Aorta (tissue), 5 donors: ENCODE measurements at places on chromosomes 1 and 21.

- DNase-seq, result no peak
These were observed 958 bp downstream of the DDR2 start for GRCh38 chr1:162633081-162633762.

DNA sequence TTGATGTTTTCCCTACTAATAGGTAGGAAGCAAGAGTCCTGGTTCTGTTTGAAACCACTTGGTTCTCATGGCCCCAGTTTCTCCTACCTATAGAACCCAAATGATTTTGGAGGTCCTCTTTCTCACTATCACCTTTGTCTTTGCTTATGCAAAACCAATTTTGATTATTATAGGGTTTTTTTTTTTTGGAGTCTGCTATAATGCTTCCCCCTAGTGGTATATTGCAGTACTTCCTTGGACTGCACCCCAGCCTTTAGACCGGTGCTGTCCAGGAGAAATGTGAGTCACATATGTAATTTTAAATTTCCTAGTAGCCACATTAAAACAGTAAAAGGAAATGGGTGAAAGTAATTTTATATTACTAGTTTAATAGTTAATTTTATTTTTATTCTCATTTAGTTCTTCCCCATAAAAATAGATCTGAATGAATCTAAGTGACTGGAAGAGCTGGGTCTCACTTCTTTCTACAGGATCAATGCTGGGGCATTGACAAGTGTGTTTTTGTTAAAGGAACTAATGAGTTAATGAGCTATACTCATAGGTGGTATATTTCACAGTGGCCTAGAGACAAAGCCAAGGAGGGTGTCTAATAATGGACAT lies 10.6 kb downstream of the FCMR start:
- DNase-seq, result no peak

GRCh38 chr1:113983826-113984225 lies 4.6 kb downstream of the OLFML3 start:
- no peak for DNase-seq

GRCh38 chr1:115829023-115829674 lies 11.8 kb downstream of the NHLH2 start:
- DNase-seq, result no peak

GRCh38 chr21:42377211-42377950 lies 11.0 kb upstream of the TFF1 start:
- DNase-seq, result no peak

- peak; percentile 86 for DNase-seq
These were observed 28.3 kb upstream of the A3GALT2 start for GRCh38 chr1:33349081-33349759.

DNA sequence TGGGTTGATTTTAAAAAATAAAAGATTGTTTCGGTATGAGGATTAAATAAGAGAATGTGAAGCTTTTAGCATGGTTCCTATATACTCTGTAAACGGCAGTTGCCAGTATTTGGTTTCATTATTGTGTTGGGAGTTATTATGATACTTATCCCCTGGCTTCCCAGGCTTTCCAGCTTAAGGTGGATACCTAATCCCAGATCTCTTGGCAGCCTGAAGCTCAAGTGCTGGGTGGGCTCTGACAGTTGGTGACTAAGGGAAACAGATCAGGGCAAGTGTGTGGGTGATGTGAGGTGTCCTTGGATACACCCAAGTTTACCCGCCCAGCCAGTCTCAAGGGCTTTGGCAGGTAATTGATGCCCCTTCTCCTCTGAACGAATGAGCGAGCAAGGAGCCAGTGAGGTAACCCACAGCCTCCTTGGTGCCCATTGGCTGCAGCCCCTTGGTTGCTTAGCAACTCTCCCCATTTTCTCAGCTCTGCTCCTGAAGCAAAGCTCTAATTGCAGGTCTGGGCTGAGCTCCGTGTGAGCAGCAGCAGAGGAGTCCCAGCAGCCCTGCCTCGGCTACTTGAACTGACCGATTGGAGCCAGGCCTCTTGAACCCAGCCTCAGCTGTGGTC lies 6.1 kb downstream of the IPO13 start:
- no peak for DNase-seq

DNA sequence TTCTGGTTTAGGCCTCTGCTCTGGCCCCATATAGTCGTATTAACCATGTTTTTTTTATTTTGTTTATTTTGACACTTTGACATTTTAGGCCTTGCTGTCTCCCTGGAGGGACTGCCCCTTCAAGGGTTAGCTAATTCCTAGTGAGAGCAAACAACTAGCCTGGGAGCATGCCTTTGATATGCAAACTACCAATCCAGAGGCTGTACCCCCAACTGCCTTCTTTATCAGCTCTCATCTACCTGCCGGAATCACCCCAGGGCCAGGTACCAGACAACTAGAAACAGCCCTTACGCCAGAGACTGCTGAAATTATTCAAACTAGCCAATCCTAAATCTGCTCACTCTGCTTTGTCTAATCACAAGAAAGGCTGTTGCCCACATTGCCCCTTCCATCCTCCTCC lies 13.0 kb upstream of the ST6GALNAC5 start:
- no peak for DNase-seq

- no peak for DNase-seq
These were observed 136.9 kb upstream of the HNRNPU start for GRCh38 chr1:245001252-245001651.

DNA sequence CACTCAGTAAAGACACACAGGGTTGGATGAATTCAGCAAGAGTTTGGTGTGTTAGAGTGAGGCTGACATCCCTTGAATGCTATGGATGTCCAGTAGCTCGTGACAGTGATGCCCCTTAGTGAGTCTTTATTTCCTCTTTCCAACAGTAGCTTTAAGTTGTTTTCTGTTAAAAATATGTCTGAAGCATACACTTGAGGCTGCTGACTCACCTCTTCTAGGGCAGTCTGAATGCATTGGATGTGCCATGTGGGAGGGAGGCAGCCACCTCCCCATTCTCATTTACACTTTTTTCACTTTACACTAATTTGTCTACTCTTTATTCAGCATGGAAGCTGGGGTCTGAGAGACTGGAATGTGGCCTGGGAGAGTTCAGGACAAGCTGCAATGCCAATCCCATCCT lies 17.6 kb downstream of the NOS1AP start:
- no peak for DNase-seq

- no peak for DNase-seq
These were observed 263.9 kb downstream of the NTNG1 start for GRCh38 chr1:107404756-107405155.

DNA sequence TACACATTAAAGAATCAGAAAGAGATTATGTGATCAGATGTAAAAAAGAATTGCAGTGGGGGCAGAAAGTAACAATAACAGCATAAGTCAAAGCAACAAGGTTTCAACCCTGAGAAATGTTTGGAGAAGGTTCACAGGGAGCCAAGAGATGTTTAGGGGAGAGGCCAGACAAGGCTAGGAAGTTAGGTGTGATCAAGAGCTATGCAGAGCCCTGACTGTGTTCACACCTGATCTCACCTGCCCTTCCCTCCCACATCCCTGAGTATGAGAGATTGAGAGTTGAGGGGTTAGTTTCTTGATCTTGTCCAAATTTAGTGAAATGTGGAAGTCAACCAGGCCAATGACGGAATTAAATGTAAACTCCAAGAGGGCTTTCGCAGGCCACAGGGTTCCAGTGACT lies 10.2 kb downstream of the PTPN14 start:
- DNase-seq, result no peak

DNA sequence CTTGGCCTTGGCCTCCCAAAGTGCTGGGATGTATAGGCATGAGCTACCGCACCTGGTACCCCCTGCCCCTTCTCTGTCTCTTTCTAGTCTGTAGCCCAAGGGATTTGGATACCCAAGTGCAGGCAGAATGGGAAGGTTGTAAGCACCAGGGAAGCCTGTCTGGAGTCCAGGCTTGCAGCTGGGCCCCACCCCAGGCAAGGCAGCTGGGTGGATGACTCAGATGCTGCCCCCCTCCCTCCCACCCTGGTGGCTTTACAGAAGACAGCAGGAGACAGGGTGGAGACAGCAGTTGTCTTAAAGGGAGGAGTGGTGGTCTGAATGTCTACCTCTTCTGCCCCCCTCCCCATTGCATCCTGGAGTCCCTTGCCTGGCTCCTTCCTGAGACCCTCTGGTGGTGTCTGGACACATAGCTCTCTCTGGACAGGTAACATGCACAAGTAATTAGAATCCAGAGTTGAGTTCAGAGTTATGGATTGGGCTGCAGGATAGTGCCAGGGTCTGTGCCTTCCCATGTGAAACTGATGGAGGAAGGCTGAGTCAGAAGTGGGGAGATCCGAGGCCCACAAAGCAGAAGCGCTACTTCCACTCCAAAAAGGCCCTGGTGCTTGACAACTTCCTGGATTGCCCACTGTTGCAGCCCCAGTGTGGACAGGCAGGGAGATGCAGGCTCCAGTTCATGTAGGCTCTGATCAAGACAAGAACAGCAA lies 5.1 kb downstream of the LMNA start:
- no peak for DNase-seq

DNA sequence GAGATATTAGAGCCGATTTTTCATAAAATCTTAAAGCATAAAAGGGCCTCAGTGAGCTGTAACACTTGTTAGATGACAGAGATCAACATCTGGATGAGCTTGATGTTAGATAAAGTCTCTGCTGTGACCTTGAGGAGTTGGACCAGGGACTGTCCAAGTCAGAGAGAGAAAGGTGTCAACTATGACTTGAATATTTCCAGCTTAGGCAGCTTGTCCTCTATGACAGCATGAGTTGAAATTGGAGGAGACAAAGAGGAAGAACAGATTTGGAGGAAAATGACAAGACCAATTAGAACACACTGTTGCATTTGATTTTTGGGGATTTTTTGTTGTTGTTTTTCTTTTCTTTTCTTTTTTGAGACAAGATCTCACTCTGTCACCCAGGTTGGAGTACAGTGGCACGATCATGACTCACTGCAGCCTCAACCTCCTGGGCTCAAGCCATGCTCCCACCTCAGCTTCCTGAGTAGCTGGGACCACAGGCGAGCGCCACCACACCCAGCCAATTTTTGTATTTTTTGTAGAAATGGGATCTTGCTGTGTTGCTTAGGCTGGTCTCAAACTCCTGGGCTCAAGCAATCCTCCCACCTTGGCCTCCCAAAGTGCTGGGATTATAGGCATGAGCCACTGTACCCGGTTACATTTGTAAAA lies 35.3 kb upstream of the CLIC4 start:
- no peak for DNase-seq

- no peak for DNase-seq
These were observed 30.6 kb upstream of the HYI start for GRCh38 chr1:43484367-43484766.

GRCh38 chr1:98429965-98430443 lies 231.5 kb upstream of the SNX7 start:
- DNase-seq, result no peak

- DNase-seq, result no peak
These were observed 1.1 kb downstream of the CHML start for GRCh38 chr1:241638909-241639622.

- no peak for DNase-seq
These were observed 11.5 kb upstream of the C1orf105 start for GRCh38 chr1:172408958-172409357.

GRCh38 chr1:212402666-212403321 lies 11.9 kb downstream of the PACC1 start:
- no peak for DNase-seq

DNA sequence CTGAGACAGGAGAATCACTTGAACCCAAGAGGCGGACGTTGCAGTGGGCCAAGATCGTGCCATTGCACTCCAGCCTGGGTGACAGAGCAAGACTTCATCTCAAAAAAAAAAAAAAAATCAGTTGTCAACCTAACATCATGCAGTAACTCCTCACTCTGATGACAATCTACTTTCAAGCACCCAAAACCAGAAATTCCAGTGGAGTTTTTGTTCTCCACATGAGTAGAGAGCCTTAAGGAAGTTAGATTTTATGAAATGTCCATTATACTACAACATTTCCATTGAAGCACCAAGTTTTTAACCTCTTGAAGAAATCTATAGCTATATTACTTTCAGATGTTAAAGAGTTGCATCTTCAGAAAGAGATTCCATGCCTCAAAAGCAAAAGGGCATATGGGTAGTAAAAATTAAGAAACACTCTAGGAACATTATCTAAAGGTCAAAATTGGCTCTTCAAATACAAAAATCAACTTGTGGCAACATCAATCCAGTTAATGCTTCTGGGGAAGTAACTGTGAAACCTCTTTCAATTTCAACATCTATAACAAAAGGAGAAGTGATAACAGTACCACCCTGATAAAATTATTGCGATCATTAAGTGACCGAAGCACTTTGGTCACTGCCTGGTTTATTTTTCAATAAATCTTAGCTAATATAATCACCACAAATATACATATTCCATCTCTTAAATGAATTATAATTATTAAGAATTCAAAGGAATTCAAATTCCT lies 7.7 kb downstream of the LPGAT1 start:
- DNase-seq, result no peak

DNA sequence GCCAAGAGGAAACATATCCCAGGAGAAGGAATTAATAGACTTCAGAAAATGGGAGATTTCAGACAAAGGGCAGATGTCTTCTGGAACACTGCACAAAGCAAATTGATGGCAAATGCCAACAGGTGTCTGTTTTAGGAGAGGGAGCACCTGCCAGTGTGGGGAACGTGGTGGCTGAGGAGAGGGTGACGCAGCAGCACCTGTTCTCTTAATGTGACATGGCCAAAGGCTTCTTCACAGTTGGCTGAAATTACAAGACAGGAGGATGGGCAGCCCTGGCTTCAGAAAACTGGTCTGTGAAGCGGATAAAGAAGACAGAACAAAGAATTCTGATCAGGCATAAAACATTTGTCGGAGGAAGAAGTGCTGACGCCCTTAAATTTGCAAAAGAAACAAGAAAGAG lies 178.7 kb upstream of the RUNX1 start:
- no peak for DNase-seq

DNA sequence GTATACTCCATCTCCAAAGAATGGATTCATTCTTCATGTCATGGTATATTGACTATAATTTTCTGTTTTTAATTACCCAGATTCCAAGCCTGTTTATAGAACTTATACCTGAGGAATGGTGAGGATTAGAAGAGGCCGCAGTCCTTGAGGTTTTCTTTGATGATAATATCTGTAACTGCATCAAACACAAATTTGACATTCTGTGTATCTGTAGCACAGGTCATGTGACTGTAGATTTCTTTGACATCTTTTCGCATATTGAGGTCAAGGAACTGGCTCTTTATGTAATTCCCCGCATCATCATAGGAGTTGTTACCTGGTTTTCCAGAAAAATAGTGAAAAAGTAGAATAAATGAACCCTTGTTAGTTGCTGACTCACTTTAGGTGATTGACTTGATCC lies 16.2 kb downstream of the GNAT2 start:
- no peak for DNase-seq

- no peak for DNase-seq
These were observed 88.5 kb upstream of the ZBTB18 start for GRCh38 chr1:243962541-243962940.

- no peak for DNase-seq
These were observed 60.4 kb downstream of the DIP2A start for GRCh38 chr21:46518983-46519583.

- DNase-seq, result no peak
These were observed 150.6 kb downstream of the IER5 start for GRCh38 chr1:181239086-181239485.

DNA sequence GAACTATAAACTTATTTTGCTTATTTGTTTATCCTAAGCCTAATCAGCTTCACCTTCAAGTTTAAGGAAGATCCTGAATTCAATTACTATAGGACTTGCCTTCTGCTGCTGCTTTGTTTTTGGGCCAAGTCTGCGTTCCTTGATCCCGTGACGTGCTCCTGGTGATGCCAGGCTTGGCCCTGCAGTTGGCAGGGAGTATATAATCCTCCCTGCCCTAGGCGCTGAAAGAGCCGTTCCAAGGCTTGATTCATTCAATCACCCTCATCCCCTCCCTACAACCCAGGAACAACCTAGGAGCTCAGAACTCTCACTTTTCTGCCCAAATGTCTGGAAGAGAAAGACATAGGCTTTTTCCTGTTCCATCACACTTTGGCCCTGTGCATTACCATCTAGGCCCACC lies 12.4 kb upstream of the LRRN2 start:
- DNase-seq, result no peak

GRCh38 chr1:56206391-56206790 lies 373.0 kb downstream of the PLPP3 start:
- no peak for DNase-seq
